Mesenteric fat pad (tissue), 1 donor: ENCODE measurements at places on chromosomes 3 and 15. TPM values are rescaled to one million over a fixed set of nuclear protein-coding genes. Genes with fewer than 3 reads are reported as not detected.

Gene P2RY14
- 1.4 TPM for total RNA-seq

Gene RARB
- 4.8 TPM for total RNA-seq

Gene SENP7
- total RNA-seq: 10.1 TPM

Gene CCR1
- 39.7 TPM for total RNA-seq

Gene LIPH
- total RNA-seq: 0.48 TPM

Gene GPR15
- total RNA-seq: not detected

Gene CYP1A1
- 65.0 TPM for total RNA-seq

Gene GPR156
- total RNA-seq: 0.42 TPM

Gene GALNT15
- 275 TPM for total RNA-seq

Gene DYNLT2B
- 4.0 TPM for total RNA-seq

Gene DNAH12
- 0.06 TPM for total RNA-seq

Gene MFGE8
- 466 TPM for total RNA-seq

Gene ROBO2
- 1.8 TPM for total RNA-seq

Gene RNU5B-1
- 29.8 TPM for total RNA-seq

Gene AHSG
- not detected for total RNA-seq

Gene LSMEM2
- not detected for total RNA-seq

Gene NR2E3
- not detected for total RNA-seq

Gene FSIP1
- not detected for total RNA-seq

Gene KPNA4
- total RNA-seq: 64.3 TPM

Gene PIERCE2
- 1.3 TPM for total RNA-seq

Gene SHF
- total RNA-seq: 3.8 TPM

Gene GPR62
- total RNA-seq: not detected

Gene LARP6
- total RNA-seq: 89.9 TPM

Gene GHSR
- total RNA-seq: not detected

Gene ROPN1B
- total RNA-seq: not detected

Gene CLDN16
- total RNA-seq: not detected

Gene CCR8
- not detected for total RNA-seq

Gene ARHGAP31
- 63.4 TPM for total RNA-seq

Gene GABRR3
- not detected for total RNA-seq

Gene OR4M2
- not detected for total RNA-seq

Gene LOXL1
- total RNA-seq: 14.0 TPM

Gene SCAANT1
- total RNA-seq: not detected

Gene MASP1
- 3.2 TPM for total RNA-seq

Gene CHRNA7
- total RNA-seq: 2.0 TPM

Gene A4GNT
- not detected for total RNA-seq

Gene C15orf61
- total RNA-seq: 6.4 TPM

Gene MUSTN1
- total RNA-seq: 2.4 TPM
